ENCODE measurements at places on chromosomes 4 and X. TPM values are rescaled to one million over a fixed set of nuclear protein-coding genes. Genes with fewer than 3 reads are reported as not detected.

- no peak for DNase-seq
- peaks cover 18% of the 10 kb centered on the region for H3K27me3 ChIP-seq
- H3K4me1 ChIP-seq: peaks cover 17% of the 10 kb centered on the region
- no peak overlapping the region for H3K4me3 ChIP-seq
Observed at GRCh38 chr4:8507196-8507570, 66.6 kb downstream of the TRMT44 start.

DNA sequence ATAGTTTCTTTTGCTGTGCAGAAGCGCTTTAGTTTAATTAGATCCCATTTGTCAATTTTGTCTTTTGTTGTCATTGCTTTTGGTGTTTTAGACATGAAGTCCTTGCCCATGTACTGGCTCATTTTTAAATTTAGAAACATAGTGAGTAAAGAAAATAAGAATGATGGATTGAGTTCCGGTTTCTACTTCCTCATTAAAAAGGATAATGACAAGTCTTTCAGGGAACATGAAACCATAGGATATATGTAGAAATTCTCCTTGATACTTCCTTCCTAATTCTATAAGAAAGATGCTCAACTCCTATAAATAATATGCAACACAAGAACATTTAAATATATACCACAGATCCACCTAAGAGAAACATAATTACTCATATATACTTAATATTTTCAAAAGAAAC lies 240.9 kb downstream of the BANK1 start:
- DNase-seq: no peak
- H3K27me3 ChIP-seq: no peaks in the 10 kb centered on the region
- no peaks in the 10 kb centered on the region for H3K36me3 ChIP-seq
- H3K27ac ChIP-seq: no peak overlapping the region
- H3K4me3 ChIP-seq: no peak overlapping the region

DNA sequence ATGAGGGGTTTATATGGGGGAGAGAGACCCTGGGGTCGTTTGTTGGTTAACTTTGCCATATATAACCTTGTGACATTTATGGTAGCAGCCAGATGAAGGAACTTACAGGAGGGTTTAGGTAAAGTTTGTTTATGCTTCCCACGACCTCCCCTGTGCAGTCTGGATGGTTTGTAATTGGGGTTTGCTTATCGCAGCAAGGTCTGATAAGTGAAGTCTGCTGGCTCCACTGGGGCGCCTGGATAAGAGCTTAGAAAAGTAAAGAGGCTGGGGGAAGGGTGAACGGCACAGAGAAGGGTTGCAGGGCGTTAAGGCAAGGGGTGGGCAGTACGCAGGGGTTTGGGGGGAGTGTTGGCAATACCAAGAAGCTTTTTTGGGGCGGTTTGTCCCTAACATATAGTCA lies 98.7 kb downstream of the KDM6A start:
- no peak overlapping the region for H3K4me3 ChIP-seq
- DNase-seq: no peak
- no peak overlapping the region for H3K27ac ChIP-seq
- no peaks in the 10 kb centered on the region for H3K27me3 ChIP-seq
- peaks cover 5% of the 10 kb centered on the region for H3K4me1 ChIP-seq

Gene S100G
- not detected for polyA plus RNA-seq

Gene GPR50
- not detected for polyA plus RNA-seq

Gene DRP2
- 7.9 TPM for polyA plus RNA-seq

Gene WNK3
- 0.10 TPM for polyA plus RNA-seq

Gene XKRX
- polyA plus RNA-seq: 0.26 TPM

Data from IMR-90 (cell line).